Hematopoietic multipotent progenitor cell (in vitro differentiated cells): ENCODE measurements at places on chromosomes 1 and 21.
A peak's percentile ranks its signal among the peaks of the same experiment; 100 is the strongest.

GRCh38 chr1:244868484-244869363, 4.4 kb upstream of the HNRNPU start:
- DNase-seq: no peak

- DNase-seq: no peak
Measured at GRCh38 chr1:107250169-107250568, 109.3 kb downstream of the NTNG1 start.

DNA sequence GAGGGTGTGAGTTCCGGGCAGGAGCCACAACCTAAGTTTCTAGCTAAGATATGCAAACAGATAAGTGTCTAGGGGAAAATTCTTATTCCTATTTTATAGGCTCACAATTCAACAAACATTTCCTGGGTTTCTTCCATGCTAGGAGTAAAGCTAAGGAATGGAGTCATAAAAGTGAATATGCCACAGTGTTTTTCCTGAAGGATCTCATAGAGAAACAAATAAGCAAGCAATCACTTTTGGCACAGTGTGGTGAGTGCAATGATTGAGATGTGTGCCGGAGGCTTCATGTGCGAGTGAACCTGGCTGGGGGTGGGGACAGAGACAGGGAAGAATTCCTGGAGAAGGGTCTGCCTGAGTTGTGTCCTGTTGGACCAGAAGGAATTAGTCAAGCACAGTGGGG, 147.4 kb downstream of the TENT5C start:
- no peak for DNase-seq

DNA sequence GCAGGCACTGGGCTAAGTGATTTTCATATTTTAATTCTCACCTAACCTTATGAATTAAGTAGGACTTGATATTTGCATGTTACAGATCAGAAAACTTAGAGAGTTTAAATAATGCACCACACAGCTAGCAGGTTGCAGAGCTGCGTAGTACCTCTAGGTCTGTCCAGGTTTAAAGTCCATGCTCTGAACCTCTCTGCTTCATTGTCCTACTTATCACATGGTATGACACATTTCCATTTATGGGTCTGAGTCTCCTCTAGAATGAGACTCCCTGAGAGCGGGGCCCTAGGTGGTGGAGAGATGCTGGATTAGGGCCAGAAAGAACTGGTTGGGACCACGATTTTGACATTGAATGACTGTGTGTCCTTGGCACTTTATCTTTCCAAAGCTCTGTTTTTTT, 102.5 kb upstream of the USP24 start:
- DNase-seq: no peak

DNA sequence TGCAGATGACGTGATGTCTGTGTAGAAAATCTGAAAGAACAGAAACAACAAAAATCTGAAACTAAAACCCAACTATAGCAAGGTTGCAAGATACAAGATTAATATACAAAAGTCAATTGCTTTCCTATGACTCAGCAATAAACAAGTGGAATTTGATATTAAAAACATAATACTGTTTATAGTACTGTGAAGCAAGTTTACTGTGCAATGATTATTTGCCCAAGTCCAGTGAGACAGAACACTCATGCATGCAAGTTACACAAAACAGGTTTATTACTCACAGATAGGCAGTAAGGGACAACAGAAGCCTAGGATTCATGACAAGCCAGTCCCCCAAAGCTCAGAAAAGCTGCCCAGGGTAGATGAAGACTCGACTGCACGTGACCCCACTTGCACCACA, 62.4 kb upstream of the RAB4A start:
- no peak for DNase-seq

DNA sequence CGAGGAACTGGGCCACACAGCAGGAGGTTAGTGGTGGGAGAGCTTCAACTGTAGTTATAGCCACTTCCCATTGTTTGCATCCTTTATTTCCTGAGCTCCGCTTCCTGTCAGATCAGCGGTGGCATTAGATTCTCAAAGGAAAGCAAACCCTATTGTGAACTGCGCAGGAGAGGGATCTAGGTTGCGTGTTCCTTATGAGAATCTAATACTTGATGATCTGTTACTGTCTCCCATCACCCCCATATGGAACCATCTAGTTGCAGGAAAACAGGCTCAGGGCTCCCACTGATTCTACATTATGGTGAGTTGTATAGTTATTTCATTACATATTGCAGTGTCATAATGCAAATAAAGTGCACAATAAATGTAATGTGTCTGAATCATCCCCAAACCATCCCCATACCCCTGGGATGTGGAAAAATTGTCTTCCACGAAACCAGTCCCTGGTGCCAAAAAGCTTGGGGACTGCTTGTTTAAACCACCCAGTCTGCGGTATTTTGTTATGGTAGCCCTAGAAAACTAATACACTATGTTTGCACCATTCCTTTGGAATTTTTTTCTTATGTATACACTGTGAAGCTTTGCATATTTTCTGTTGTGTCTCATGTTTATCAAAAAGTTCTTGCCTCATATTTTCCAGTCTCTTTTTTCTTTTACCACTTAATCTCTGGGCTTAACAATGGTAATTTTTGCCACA, 136.6 kb upstream of the IVNS1ABP start:
- DNase-seq: no peak

- DNase-seq: peak; percentile 33
Measured at GRCh38 chr1:111747282-111747734, 8.1 kb upstream of the INKA2 start.

GRCh38 chr1:31445951-31446350, 32.9 kb downstream of the SERINC2 start:
- no peak for DNase-seq

DNA sequence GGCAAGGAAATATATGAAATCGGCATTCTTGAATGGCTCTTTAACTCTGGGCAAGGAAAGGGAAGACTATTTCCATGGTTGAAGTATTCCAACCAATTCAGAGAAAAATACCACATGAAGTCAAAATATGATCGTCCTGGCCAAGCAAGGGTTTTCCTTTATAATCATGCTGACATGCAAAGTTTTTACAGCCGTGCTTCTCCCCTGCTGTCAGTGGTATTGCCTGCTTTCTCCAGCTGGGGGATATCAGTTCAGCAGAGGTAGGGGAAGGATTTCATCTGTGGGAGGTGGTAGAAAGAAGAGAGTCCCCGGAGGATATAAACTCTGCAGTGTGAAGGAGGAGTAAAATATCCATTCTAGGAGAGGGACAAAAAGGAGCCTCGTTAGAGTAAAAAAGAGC, 322.8 kb downstream of the PAPPA2 start:
- no peak for DNase-seq

DNA sequence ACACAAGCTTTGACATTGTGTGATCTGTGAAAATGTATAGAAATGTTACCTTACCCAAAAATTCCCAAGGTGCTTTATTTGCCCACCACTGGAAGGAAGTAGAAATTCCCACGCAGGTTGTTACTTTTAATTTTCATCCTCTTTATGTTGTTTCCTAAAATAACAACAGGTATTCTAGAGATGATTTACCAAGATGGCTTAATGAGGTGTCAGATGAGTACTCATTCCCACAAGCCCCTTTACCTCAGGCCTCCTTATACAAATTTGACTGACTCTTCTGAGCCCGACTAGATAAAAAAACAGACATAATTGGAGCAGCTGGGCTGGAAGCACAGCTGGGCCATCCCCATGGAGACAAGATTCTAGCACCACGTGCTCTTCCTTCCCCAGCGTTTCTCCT, 114.6 kb downstream of the LIPI start:
- DNase-seq: no peak

DNA sequence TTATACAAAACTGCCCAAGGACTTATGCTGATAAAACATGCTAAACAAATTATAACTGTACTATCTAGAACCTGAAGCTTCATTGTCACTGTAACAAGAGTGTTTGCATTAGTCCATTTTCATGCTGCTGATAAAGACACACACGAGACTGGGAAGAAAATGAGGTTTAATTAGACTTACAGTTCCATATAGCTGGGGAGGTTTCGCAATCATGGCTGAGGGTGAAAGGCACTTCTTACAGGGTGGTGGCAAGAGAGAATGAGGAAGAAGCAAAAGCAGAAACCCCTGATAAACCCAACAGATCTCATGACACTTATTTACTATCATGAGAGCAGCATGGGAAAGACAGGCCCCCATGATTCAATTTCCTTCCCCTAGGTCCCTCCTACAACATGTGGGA, 100.4 kb downstream of the SPATA6 start:
- DNase-seq: no peak

DNA sequence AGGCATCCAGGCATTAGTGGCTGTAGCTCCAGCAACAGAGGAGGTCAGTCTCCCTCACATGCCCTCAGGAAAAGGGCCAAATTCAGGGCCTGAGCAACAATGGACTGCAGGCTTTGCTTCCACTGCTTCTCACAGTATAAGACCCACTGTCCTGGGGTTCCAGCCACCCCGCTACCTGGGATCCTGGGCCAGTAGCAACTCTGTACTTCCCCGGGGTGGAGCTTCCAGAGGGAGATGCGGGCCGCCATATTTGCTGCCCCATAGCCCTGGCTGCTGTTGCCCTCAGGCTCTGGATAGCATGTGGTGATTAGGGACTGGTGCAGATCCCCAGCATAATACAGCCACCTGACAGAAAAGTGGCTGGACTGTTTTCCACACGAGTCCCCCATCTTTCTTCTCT, 201.1 kb upstream of the POGK start:
- no peak for DNase-seq

- DNase-seq: no peak
Measured at GRCh38 chr1:171160639-171161354, 24.3 kb upstream of the FMO2 start.

- peak; percentile 72 for DNase-seq
Measured at GRCh38 chr1:150364231-150365003, 470 bp downstream of the RPRD2 start.

DNA sequence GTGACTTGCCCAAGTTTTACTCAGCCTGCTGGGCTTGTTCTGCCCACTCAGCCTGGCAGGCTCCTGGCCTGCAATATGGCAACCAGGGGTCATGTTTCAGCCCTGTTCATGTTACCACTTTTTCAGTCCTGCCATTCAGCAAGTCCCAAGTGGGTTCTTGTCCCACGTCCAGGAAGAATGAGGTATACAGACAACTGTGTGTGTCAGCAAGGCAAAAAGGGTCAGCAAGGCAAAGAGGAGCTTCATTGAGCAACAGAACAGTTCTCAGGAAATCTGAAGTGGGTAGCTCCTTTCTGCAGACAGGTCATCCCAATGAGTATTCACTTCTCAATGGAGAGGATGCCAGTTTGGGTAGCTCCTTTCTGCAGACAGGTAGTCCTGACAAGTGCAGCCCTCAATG, 1233.3 kb upstream of the B3GALT2 start:
- DNase-seq: no peak

DNA sequence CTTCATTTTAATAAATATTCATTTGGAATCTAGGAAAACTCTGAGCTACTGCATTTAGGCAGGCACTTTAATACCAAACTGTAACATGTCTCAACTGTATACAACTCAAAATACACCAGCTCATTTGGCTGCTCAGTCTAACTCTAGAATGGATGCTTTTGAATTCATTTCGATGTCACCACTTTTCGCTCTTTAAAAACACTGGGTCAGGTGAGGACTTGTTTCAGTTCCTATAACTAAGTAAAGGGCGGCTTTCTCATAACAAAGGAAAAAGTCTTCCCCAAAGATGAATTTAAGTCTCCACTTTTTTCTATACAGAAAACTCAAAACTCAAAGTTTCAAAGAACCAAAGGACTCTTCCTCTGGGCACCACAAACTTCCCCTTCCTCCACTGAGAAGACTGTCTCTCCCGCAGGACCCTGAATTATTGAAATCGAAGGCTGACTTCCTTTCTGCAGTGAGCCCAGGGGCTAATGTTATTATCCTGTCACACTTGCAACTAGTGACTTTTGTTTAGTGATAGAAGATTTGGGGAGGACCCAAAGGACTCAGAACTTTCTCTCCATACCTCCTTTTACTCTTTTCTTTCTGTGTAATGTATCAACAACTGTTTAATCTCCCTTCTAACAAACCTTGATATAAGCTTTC, 9.7 kb upstream of the DHX9 start:
- DNase-seq: peak; percentile 6

GRCh38 chr1:198846556-198846955, 207.7 kb downstream of the PTPRC start:
- no peak for DNase-seq

DNA sequence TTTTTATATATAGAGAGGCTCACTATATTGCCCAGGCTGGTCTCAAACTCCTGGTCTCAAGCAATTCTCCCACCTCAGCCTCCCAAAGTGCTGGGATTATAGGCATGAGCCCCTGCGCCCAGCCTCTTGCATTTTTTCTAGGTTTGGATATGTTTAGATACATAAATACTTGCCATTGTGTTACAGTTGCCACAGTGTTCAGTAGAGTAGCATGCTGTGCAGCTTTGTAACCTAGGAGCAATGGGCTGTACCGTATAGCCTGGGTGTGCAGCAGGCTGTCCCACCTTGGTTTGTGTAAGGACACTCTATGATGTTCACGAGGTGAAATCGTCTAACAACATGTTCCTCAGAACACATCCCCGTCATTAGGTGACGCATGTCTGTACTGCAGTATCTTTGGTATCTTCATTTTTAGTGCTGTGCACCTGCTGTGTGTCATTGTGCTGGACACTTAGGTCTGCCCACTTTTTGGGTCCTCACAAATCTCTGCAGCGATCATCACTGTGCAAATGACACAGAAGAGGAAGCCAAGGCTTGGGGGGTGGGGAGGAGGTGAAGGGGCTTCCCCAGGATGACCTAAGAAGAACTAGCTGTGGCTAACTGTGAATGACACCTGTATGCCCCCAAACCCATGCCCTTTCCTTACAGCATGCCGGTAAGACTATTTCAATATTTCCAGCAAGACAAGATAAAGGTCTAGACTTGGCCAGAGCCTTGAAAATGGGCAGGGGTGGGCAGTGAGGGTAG, 44.5 kb downstream of the SDC3 start:
- no peak for DNase-seq

DNA sequence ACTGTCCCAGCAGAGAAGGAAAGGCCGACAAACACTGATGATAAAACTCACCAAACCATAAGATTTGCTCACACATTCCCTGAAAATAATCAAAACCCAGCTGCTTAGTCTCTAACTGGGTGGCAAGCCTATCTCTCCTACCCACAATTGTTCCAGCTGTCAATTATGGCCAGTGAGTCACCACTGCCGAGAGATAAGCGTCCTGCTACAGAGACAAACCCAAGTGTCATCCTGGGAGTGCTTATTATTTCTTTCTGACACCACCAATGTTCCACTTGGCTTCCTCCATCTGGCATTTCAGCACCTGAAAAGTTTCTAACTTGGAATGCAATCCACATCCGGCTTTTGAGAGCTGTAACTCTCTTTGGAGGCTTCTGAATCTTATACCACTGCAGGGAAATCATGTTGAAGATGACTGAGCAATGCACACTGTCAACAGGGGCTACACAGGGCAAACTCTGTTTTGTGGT, 51.5 kb upstream of the VAV3 start:
- no peak for DNase-seq

- DNase-seq: no peak
Measured at GRCh38 chr1:159587461-159587951, at the start of gene APCS. Gene APCS (plus strand): TSS chr1:159587826. CDS start chr1:159587922, 96 bp downstream.

- no peak for DNase-seq
Measured at GRCh38 chr1:153663211-153663610, 4.7 kb downstream of the SNAPIN start.

GRCh38 chr1:166925810-166926478, 49.4 kb downstream of the ILDR2 start:
- DNase-seq: no peak

- DNase-seq: no peak
Measured at GRCh38 chr1:68542586-68542985, 45.7 kb upstream of the DEPDC1 start.
